ENCODE measurements at places on chromosomes 2 and 18. TPM values are rescaled to one million over a fixed set of nuclear protein-coding genes. Genes with fewer than 3 reads are reported as not detected.

Gene DSEL
- total RNA-seq: 43.2 TPM

Gene TMEM127
- total RNA-seq: 11.8 TPM

Gene BCL11A
- 0.14 TPM for total RNA-seq

Gene ANKRD30B
- total RNA-seq: under 0.01 TPM

Gene BBS5
- 6.6 TPM for total RNA-seq

Gene EVX2
- under 0.01 TPM for total RNA-seq

Gene CERKL
- total RNA-seq: not detected

Gene TM4SF20
- total RNA-seq: 0.09 TPM
